ENCODE measurements at places on chromosomes 13 and 19.

GRCh38 chr19:4534836-4535658 lies at the start of gene PLIN5:
PLIN5 (minus strand) TSS chr19:4535224; CDS start chr19:4534074, 1,150 bp downstream.
- H3K27ac ChIP-seq: peak within 1 kb of the TSS; percentile 88
- H3K4me3 ChIP-seq: peak within 1 kb of the TSS; percentile 11
- no peaks in the 10 kb centered on the region for H3K36me3 ChIP-seq
- no peaks in the 10 kb centered on the region for H3K27me3 ChIP-seq

GRCh38 chr19:47824396-47824795 lies 2.7 kb downstream of the CRX start:
- no peak for DNase-seq
- H3K4me1 ChIP-seq: no peaks in the 10 kb centered on the region
- H3K4me3 ChIP-seq: no peak overlapping the region
- no peaks in the 10 kb centered on the region for H3K36me3 ChIP-seq

DNA sequence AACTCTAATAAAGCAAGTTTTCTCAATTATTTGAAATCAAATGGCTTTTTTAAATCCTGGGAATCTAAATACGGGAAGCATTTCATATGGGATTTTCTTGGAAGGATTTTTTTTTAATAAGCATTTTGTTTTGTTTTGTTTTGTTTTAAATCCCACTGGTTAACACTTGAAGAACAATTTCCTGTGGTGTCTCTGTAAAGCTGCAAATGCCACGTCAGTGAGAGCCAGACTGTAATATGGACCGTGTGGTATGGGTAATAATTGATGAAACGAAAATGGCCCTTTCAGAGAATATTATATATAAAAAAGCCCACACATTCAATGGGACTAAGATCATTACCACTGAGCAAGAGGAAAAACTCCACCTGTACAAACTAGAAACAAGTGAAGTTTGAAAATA lies 33.9 kb upstream of the MIR17HG start:
- H3K4me1 ChIP-seq: no peaks in the 10 kb centered on the region
- H3K36me3 ChIP-seq: no peaks in the 10 kb centered on the region
- DNase-seq: no peak
- H3K27me3 ChIP-seq: no peaks in the 10 kb centered on the region
- H3K27ac ChIP-seq: no peak overlapping the region

GRCh38 chr13:107864543-107865317 lies 350.6 kb downstream of the LIG4 start:
- no peak overlapping the region for H3K27ac ChIP-seq
- peaks cover 11% of the 10 kb centered on the region for H3K27me3 ChIP-seq
- no peaks in the 10 kb centered on the region for H3K36me3 ChIP-seq
- no peak overlapping the region for H3K4me3 ChIP-seq
- DNase-seq: peak; percentile 23

DNA sequence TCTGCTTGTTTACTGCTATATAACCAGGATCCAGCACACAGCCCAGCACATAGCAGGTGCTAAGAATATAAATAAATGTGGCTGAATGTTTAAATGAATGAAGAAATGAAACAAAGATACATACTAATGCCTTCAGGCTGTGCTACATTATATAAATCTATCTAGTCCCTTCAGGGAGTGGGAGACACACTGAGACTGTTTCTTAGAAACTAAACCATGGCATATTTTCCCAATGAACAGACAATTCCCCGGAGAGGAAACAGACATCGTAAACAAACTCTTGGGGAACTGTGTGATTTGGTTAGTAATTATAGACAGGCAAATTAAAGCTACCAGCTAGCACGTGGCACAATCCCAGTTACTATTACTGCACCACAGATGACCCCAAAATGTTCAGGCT lies 9.7 kb upstream of the FEM1A start:
- no peaks in the 10 kb centered on the region for H3K36me3 ChIP-seq
- H3K4me3 ChIP-seq: no peak overlapping the region
- H3K27me3 ChIP-seq: no peaks in the 10 kb centered on the region
- no peak for DNase-seq

GRCh38 chr13:106493533-106494220 lies 41.8 kb downstream of the EFNB2 start:
- no peaks in the 10 kb centered on the region for H3K36me3 ChIP-seq
- DNase-seq: no peak
- H3K4me1 ChIP-seq: no peaks in the 10 kb centered on the region
- H3K27ac ChIP-seq: no peak overlapping the region

DNA sequence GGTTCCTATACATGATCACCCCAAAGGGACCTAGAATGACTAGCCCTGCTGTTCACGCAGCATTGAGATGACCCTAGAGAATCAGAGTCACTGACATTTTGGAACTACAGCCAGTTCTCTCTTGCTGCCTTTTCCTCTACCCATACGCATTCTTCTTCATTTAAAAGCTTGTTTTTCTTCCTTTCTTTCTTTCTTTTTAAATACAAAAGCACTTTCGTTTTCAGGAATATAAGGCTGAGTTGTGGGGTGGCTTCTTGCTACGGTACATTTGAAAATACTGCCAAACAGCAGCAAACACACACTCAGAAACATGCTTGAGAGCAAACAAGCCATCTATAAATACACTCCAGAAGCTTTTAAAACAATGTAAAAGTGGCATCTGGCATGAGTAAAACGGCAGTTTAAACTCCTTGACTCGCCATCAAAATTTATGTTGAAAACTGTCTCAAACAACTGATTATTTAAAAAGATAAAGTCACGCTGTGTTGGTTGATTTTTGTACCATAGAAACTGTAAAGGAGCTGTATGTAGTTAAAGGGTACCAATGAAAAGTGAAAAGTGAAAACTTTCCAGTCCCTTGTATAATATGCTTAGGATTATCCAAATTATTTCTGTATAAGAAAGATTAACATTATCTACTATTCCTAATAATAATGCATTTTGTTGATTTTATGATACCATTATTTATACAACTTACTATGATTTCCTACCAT lies 95.6 kb downstream of the PCDH9 start:
- no peak for DNase-seq
- no peaks in the 10 kb centered on the region for H3K36me3 ChIP-seq
- H3K27me3 ChIP-seq: no peaks in the 10 kb centered on the region
- H3K4me3 ChIP-seq: no peak overlapping the region
- peaks cover 9% of the 10 kb centered on the region for H3K4me1 ChIP-seq

- no peaks in the 10 kb centered on the region for H3K36me3 ChIP-seq
- no peak overlapping the region for H3K27ac ChIP-seq
- H3K27me3 ChIP-seq: no peaks in the 10 kb centered on the region
- H3K4me1 ChIP-seq: no peaks in the 10 kb centered on the region
Observed at GRCh38 chr13:41492432-41493260, 35.3 kb downstream of the RGCC start.

- H3K4me1 ChIP-seq: peaks cover 19% of the 10 kb centered on the region
- H3K4me3 ChIP-seq: no peak overlapping the region
- H3K27me3 ChIP-seq: no peaks in the 10 kb centered on the region
- H3K27ac ChIP-seq: no peak overlapping the region
- H3K36me3 ChIP-seq: no peaks in the 10 kb centered on the region
Observed at GRCh38 chr13:33637978-33638743, 179.8 kb upstream of the RFC3 start.

- no peak overlapping the region for H3K27ac ChIP-seq
- no peak for DNase-seq
- no peaks in the 10 kb centered on the region for H3K27me3 ChIP-seq
- H3K4me1 ChIP-seq: no peaks in the 10 kb centered on the region
- no peaks in the 10 kb centered on the region for H3K36me3 ChIP-seq
Observed at GRCh38 chr13:67184247-67184646, 45.9 kb downstream of the PCDH9 start.

Data from body of pancreas (tissue), 4 donors.